ENCODE measurements at places on chromosomes 7 and 10.

- peak; percentile 60 for DNase-seq
Measured at GRCh38 chr7:151425670-151426440, 14.1 kb downstream of the CRYGN start.

DNA sequence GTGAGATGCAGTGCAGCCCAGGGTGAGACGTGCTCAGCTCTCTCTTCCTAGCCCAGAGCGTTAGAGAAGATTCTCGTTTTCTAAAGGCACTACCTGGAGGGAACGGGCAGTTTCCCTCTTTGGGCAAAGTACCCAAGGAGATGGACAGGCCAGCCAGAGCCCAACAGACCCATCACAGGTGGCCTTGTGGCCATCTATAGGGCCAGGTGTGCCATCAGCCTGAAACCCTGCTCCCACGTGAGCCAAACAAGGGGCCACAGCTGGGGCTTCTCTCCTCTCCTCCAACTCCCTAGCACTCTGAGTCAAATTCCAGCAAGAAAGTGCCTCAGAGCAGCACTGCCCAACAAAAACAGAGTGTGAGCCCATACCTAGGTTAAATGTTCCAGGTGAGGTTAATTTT, 22.3 kb downstream of the CHST15 start:
- no peak for DNase-seq

GRCh38 chr10:82251222-82251906, 376.4 kb downstream of the NRG3 start:
- no peak for DNase-seq

GRCh38 chr10:25405871-25406270, 231.1 kb downstream of the GPR158 start:
- DNase-seq: no peak

DNA sequence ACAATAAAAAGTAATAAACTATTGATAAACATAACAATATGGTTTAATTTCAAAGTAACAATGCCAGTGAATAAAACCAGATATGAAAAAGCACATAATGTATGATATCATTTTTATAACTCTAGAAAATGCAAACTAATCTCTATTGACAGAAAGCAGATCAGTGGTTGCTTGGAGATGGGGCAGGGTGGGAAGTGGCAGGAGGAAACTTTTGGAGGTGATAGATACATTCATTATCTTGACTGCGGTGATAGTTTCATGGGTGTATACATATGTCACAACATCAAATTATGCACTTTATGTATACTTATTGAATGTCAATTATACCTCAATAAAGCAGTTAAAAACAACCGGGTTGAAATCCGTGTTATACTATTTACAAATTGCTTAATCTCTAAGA, 16.0 kb upstream of the C1GALT1 start:
- no peak for DNase-seq

GRCh38 chr10:113259576-113260226, 293.2 kb upstream of the HABP2 start:
- DNase-seq: no peak

- peak; percentile 76 for DNase-seq
Measured at GRCh38 chr7:95511716-95512260, 26.0 kb downstream of the ASB4 start.

DNA sequence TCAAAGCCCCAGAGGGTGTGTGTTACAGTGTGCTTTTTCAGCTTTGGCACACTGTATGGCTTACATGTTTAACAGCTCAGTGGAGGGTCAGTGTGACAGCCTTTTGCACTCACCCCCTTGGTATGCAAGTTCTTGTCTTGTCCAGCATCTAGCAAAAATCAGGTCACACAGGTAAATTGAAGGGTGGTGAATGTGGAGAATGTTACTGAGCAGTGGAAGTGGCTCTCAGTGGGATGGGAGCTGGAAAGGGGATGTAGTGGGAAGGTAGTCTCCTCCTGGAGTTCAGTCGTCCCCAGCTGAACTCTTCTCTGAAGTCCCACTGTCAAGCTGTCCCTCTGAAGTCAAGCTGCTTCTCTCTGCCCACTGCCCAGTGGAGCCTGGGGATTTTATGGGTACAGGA, 21.0 kb upstream of the C10orf90 start:
- DNase-seq: no peak

DNA sequence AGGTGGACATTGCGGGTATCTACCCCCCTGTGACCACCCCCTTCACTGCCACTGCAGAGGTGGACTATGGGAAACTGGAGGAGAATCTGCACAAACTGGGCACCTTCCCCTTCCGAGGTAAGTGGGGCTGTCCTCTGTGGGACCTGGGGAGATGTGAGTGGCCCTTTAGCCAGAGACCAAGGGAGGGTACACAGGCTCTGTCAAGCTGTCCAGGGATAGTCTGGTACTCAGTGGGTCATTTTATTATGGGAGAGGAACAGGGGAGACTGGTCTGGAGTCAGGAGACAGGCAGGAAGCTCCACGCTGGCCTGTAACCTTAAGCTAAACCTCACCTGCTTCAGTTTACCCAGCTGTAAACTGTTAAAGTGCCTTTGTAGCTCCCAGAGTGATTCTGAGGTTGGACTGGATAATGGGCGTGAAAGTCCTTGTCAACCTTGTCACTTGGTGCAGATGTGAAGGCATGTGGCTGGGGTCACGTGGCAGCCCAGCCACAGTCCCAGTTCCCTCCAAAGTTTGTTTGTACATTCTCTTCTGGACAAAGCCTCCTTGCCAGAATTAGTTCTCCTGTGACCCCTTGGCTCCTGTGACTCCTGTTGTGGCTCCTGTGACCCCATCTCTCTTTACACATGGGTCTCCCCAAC, 729 bp downstream of the HOGA1 start:
- no peak for DNase-seq

- no peak for DNase-seq
Measured at GRCh38 chr10:821322-821721, 110.2 kb downstream of the LARP4B start.

DNA sequence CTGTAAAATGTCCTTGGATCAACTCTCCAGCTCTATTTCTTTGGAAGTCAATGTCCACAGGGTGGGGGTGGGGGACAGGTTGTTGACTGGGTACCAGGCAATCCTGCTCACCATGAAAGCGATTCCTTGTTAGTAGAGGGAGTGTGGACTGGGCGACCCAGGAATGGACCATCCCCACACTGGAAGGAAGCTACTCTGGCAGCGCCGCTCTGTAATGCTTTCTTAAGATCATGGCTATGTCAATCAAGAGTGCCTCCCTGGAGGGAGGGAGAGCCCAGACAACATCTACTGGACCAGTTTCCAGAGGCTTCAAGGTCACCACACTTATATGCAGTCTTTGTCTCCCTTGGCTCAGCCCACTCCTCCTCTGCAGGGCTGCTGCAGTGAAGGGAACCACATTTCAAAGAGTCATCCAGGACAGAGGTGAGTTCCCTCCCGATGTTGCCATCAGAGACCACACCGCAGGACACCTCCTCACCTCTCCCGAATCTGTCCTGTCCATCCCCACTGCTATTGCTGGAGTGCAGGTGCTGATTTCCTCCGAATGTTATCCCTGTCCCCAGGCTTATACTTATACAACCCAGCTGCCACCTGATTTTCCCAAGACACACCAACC, 6.9 kb downstream of the GIMAP5 start:
- DNase-seq: no peak

GRCh38 chr7:106757846-106758245, 96.9 kb upstream of the CCDC71L start:
- no peak for DNase-seq

DNA sequence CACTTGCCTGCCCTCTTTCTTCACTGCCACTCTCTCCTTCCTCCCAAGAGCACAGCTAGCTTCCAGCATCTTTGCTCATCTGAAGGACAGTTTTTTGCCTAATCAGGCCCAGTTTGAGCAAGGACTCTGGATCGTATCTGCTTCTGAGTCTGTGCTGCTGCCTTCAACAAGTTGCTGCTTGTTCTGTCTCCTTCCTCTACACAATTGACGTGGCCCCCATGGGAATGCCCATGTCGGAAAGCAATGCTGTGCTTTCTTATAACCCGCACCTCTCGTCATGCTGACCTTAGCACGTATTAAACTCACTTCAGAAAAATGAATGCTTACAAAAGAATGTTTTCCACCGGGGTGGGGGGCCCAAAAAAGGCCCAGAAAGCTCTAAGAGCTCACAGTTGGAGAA, 324.7 kb upstream of the C7orf33 start:
- DNase-seq: no peak

All from brain microvascular endothelial cell (primary cell).